ENCODE measurements at places on chromosomes 11 and 22. TPM values are rescaled to one million over a fixed set of nuclear protein-coding genes. Genes with fewer than 3 reads are reported as not detected.

The ANKK1 gene
- polyA plus RNA-seq = 0.36 TPM

The PC gene
- polyA plus RNA-seq = 51.3 TPM

The MS4A6A gene
- polyA plus RNA-seq = 16.1 TPM

The C11orf65 gene
- 2.0 TPM for polyA plus RNA-seq

The CNTF gene
- 0.97 TPM for polyA plus RNA-seq

The OR8B8 gene
- polyA plus RNA-seq = not detected

The ANO1 gene
- polyA plus RNA-seq = 16.5 TPM

All from right renal pelvis (tissue), 4 donors.